ENCODE measurements at places on chromosomes 2 and 18.

DNA sequence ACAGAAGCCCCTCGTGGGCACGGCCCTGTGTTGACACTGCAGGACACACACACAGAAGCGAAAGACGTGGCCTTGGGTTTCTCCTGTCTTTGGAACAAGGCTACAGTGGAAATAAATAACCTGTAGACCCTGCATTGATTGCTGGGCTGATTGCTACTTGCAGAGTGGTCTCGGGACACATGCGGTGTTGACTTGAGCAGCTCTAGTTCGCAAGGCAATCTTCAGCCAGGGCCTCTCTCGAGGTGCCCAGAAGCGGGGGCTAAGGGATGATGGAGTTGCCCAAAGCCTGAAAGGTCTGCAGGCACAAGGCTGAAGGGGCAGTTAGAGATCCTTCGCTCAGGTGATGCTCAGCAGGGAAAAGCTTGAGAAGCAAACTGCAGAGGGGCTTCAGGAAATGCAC is 180.3 kb downstream of the SEPTIN10 start:
- no peak for DNase-seq

- no peak for DNase-seq
Measured at GRCh38 chr2:43169099-43169945, 57.1 kb downstream of the ZFP36L2 start.

DNA sequence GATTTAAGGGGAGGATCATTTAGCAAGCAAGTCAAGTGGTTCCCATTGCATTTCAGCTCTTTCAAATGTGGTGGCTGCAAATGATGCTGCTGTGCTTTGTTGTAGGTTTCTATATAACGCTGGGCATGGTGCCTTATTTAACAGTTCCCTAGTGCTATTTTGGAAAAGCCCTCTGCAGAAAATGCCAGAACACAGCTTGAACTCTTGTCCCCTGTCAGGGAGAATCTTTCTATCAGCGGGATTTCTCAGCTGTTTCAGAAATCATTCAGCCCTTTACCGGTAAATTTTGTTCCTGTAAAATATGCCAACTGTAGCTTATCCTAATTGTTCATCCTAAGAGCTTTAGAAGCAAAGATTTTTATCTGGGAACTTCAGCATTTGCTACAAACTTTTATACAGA is 77.8 kb upstream of the DTNA start:
- peak; percentile 4 for DNase-seq

- no peak for DNase-seq
Measured at GRCh38 chr2:16654833-16655444, 10.7 kb downstream of the CYRIA start.

- no peak for DNase-seq
Measured at GRCh38 chr18:57220480-57220879, 73.6 kb downstream of the BOD1L2 start.

- no peak for DNase-seq
Measured at GRCh38 chr18:3599195-3599594, 149.2 kb downstream of the TGIF1 start.

- DNase-seq = no peak
Measured at GRCh38 chr2:221571025-221571550, 1.0 kb downstream of the EPHA4 start.

GRCh38 chr18:70260683-70261082 is 28.2 kb upstream of the SOCS6 start:
- DNase-seq = no peak

- no peak for DNase-seq
Measured at GRCh38 chr2:241217320-241218031, 29.0 kb downstream of the ANO7 start.

- DNase-seq = no peak
Measured at GRCh38 chr2:27730261-27730662, 41.3 kb upstream of the MRPL33 start.

DNA sequence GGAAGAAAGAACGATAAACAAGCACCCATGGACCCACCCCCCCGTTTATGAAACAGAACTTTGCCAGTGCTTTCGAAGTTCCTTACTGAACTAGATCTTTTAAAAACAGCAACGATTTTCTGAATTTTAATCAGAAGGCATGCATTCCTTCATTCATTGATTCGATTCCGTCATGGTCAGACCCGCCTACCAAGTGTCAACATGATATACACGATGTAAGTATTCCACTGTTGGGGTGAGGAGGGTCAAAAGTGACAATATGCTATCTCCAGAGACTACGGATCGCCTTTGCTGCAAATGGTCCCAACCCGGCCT is 316 bp upstream of the FMNL2 start:
- no peak for DNase-seq
